Stimulated activated naive CD8-positive, alpha-beta T cell treated with anti-CD3 and anti-CD28 coated beads, Interleukin-15, Interleukin-2, amounts not matched to agents 100 U/mL and 50 U/mL, for 24 hours (primary cell): ENCODE measurements at places on chromosomes 16 and 17.
A peak's percentile ranks its signal among the peaks of the same experiment; 100 is the strongest.

DNA sequence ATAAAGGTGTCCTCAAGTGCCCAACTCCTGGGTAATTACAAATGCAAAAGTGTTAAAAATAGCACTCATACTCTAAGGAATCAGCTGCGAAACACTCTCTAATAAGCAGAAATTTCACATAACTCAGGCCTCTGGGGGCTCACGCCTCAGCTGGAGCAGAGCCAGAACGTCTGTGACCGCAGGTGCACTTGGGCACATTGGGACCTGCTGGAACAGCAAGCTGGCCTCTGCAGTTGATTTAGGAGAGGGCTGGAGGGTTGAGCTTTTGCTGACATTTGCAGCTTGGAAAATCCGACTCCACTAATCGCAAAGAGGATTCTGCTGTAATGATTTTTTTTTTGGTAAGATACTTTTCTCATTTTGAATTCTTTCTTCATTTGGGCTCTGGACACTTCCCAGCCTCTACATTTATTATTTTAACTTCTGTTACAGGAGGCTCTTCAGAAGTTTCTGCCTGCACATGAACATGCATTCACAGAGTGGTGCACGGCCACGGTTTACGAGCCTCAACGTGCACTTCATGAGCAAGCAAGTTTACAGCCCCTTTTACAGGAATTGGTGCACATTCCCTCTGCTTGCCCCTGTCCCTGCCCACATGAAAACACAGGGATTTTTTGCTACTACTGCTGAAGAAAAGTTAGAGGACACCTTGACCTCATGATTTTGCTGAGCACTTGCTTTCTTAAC lies 4.1 kb upstream of the SNTB2 start:
- DNase-seq, result no peak

DNA sequence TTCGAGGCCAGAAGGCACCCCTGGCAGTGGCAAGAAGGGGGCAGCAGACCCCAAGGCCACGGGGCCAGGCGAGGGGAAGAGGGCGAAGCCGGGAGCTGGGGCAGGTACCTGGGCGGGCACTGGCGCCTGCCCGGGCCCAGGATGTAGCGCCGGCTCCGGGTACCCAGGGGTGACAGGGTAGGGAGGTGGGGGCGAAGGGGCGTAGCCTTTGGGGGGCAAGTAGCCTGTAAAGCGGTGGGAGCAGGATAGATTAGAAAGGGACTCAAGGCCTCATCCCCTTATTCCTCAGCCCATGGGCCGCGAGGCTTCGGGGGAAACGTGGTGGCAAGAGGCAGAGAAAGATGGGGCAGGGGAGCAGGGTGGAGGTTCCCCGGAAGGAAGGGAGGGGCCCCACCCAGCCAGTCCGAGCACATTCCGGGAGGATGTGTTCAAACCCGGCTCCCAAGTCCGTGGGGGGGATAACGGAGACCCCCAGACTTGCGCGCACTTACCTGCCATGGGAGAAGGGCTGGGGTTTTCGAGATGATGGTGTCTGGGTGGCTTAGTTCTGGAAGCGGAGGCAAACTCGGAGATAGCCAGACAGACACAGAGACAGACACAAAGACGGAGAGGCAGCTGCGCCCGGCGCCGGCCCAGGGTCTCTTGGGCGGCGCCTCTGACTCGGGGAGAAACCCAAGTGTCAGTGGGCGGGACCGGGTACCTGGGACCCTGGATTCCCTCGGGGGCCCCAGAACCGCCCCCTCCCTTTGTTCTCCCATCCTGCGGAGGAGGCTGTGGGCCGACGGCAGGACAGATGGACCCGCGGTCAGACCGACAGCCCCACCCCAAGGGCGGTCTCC lies 493 bp downstream of the PLSCR3 start:
- peak; percentile 66 for DNase-seq

GRCh38 chr16:72928090-72928981 lies 119.6 kb downstream of the ZFHX3 start:
- DNase-seq, result no peak

GRCh38 chr17:5325851-5326250 lies 43.8 kb downstream of the RABEP1 start:
- no peak for DNase-seq

DNA sequence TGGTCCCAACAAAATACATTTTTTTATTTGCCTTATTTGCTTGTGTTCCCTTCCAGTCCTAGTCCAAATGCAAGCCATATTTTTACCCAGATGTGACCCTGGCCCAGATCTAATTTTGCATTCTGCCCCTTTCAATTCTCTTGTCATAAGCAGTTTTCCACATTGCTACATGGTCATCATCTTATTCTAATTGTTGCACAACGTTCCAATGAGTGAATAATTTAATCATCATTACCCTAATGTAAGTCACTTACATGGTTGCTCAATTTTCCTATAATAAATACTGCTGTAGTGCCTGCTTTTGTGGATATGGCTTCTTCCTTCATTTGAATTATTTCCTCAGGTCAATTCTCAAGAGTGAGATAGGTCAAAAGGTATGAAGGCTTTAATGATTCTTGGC lies 12.8 kb downstream of the RSAD1 start:
- no peak for DNase-seq

GRCh38 chr17:3693829-3694231 lies 2.1 kb downstream of the P2RX5 start:
- DNase-seq, result peak; percentile 70

GRCh38 chr17:15249487-15249886 lies 15.6 kb downstream of the PMP22 start:
- DNase-seq, result no peak
